Left renal cortex interstitium (tissue), 4 donors: ENCODE measurements at places on chromosomes 6 and 20. TPM values are rescaled to one million over a fixed set of nuclear protein-coding genes. Genes with fewer than 3 reads are reported as not detected.

The PRPH2 gene
- polyA plus RNA-seq = 3.4 TPM

DNA sequence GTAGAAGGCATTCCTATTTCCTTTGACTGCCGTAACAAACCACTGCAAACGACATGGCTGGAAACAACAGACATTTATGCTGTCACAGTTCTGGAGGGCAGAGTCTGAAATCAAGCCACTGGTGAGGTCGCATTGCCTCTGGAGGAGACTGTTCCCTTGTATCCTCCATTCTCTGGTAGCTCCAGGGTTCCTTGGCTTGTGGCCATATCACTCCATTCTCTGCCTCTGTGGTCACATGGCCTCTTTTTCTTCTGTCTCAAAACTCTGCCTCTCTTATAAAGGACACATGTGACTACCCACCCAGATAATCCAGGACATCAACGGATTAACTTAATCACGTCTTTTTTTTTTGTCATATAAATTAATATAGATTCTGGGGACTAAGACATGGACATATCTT is 84.4 kb downstream of the LYRM2 start:
- no peak for DNase-seq

GRCh38 chr6:75422024-75422639 is 71.5 kb downstream of the FILIP1 start:
- DNase-seq = no peak

DNA sequence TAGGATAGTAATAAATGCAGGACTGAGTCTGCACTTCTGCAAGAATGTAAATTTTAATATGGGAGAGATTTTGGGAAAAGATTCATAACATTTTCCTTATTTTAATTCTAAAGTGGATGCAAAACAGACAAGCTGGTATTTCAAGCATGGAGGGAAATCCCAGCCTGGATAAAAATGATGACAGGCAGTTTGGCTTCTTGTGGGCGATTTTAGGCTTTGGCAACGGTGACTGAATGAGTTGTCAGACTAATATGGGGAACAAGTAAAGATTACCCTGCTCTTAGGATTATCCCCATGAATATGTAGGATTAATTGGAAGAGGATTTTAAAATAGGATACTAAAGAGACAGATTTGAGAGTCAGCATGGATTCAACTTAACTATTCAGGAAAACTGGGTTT is 21.0 kb downstream of the OGFRL1 start:
- DNase-seq = no peak

GRCh38 chr6:31836047-31836473 is 8.5 kb downstream of the HSPA1B start:
- DNase-seq = no peak
